ENCODE measurements at places on chromosomes 7 and 10.

DNA sequence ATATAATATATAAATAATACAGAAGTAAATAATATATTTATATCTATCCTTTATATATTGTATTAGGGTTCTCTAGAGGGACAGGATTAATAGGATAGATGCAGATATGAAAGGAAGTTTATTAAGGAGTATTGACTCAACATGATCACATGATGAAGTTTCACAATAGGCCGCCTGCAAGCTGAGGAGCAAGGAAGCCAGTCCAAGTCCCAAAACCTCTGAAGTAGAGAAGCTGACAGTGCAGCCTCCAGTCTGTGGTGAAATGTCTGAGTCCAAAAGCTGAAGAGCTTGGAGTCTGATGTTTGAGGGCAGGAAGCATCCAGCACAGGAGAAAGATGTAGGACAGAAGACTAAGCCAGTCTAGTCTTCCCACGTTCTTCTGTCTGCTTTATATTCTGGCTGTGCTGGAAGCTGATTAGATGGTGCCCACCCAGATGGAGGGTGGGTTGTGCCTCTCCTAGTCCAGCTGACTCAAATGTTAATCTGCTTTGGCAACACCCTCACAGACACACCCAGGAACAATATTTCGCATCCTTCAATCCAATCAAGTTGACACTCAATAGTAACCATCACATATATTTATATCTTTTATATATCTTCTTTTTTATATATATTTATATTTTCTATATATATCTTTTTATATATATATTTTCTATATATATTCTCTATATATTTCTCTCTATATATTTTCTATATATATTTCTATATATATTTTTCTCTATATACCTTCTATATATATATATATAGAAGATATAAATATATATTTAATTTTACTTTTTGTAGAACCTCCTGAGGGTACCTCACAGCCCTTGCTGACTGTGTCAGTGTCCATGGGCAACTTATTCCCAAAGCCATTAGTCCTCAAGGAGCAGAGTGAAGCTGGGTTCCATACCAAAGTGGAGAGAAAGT, 24.6 kb upstream of the AKR1B10 start:
- no peak for DNase-seq

- no peak for DNase-seq
Observed at GRCh38 chr7:51027106-51027934, 244.6 kb upstream of the GRB10 start.

DNA sequence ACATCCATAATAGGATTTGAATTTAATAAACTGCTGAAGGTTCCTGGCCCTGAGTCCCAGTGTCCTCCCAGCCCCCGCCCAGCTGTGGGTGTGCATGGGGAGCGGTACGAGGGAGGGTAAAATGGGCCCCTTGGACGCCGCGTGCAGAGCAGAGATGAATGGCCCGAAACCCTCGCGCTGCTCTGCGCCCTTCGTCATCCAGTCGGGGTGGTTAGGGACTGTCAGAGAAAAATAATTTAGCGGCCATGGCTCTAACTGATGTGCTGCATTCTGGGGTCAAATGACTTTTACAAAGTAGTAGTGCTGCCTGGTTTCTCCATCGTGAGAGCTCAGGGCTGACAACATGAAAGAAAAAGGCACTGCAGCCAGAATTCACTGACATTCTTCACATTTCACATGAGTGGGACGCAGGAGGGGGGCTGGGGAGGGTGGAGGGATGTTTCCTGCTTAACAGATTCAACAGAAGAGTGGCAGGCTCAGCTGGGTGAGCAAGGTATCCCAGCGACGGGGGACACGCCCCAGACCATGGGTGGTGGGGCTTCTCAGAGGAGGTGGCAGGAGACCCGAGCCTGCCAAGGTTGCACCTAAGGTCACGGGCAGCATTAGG, 304.5 kb downstream of the WDR37 start:
- no peak for DNase-seq

DNA sequence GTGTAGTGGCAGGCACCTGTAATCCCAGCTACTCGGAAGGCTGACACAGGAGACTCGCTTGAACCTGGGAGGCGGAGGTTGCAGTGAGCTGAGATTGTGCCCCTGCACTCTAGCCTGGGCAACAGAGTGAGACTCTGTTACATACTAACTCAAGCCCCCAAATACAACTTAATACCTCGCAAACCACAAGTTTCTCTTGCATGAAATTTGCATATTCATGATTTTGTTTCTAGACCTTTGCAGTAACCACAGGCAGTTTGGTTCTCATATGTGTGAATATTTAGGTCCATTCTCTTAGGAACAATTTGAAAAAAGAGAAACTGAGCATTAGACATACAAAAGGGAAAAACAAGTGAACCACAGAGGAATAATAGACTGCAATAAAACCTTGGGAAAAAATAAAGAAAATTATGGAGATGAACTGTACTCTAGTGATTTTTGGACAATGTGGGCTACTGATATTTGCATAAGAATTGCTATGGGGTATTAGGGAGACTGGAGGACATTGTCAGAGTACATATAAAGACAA, 77.0 kb downstream of the ZNF277 start:
- DNase-seq, result no peak

DNA sequence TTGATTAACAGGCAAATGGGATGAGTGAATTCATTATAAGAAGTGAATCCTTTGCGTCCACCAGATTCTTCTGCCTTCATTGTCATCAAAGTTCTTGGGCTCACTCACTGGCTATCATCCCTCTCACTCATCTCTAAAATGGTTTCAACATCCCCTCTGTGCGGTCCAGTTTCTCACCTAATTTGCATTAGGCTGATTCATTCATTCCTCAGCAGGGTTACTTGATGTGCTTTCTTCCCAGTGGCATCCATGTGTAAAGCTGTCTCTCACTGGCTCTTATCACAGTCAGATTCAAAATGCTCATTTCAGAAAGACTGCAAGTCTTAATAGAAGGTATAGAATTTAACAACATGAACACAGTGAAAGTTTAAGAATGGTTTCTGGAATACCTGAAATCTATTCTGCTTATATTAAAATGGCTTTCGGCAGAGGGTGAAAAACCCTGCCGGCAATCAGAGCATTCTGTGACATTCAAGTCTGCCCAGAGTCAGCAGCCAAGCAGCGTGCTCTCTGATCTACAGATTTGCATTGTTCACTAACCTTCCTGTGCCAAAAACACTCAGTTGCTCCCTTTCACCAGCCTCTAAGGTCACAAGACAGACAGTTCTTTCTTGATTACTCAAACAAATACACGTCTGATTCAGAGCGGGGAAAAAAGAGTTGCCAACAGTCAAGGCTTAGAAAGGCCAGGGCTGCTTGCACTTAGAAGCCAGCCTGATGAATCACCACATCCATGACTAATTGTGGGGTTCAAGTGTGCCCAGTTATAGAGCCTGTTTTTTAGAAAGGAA, 106.7 kb downstream of the TES start:
- peak; percentile 46 for DNase-seq

GRCh38 chr10:127500127-127500526, 49.0 kb upstream of the NPS start:
- no peak for DNase-seq

- DNase-seq, result no peak
Observed at GRCh38 chr7:110898516-110898915, 192.4 kb upstream of the LRRN3 start.

DNA sequence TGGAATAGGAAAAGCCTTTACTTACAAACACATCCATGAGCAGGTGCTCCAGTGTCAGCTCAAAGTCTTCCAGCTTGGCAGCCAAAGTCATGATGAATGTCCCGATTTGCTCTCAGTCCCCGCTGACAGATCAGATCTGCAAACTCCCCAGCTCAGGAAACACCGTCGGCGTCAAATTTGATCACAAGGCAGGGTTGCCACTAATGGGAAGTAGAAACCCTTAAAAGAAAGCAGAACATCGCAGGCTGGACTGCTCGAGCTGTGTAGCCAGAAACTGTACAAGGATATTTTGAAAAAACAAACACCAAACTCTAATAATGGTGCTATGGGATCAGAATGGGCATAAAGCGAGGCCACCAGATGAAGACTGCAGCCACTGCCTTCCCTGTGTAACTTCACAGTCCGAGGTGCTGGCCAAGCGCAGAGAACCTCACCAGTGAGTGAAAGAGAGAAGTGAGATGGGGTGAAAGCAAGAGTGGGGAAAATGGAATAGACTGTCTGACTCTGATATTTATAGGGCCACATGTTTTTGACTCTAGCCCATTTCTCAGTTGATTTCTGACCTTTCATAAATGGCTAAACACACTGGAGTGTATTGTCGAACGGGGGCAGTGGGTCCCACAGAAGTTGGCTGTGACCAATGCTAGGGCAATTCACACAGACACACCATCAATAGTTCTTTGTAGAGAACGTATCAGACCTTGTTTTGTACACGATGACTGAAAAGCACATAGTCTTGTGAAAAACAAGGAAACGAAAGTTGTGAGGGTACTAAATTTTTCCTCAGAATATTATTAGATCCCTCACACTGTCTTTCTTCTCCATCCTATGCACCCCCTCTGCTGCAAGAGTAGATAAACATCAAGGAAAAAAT, 306.2 kb downstream of the FRMD4A start:
- no peak for DNase-seq

DNA sequence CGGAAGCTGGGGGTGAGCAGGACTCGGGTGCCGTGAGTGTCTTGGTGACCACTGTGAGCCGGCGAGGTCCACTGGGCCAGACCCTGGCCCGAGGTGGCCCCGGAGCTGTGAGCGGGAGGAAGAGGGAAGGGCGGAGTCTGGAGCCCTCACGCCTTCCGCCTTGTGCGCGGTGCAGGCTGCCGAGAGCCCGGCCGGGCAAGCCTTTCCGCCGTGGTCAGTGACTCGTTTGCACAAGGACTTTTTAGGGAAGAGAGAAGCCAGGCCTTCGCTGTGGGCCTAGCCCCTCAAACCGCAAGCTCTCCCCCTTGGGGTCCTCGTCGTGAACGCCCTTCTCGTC, 40.9 kb upstream of the ZNF32 start:
- DNase-seq, result no peak

- no peak for DNase-seq
Observed at GRCh38 chr10:101337836-101338235, 16.1 kb upstream of the BTRC start.

GRCh38 chr7:29457141-29457561, 106.5 kb upstream of the PRR15 start:
- no peak for DNase-seq

DNA sequence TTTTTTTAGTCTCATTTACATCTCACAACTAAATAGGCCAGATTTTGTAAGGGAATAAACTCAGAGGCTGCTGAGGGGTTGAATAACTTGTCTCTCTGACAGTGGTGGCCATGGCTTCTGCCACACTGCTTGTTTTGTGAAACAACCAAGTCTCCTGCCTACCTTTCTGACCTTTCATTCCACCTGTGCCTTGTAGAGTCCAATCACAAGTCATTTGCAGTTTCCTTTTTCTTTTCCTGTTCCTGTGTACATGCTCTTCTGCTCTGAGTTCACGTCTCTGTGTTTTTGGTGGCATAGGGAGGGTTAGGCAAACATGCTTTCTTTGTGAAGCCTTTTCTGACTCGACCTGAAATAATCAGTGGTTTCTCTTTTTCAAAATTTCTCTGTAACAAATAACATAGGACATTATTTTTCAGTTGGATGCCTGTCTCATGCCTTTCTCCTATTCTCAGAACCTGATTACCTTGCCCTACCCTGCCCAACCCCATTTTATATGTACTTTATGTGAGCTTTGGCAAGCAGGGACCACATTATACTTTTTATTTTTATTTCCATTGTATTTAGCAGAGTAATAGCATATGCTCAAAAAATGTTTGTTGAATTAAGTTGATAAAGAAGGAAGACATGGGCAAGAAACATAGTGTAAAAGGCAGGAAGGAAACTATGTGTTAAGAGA, 81.7 kb downstream of the HDAC9 start:
- DNase-seq, result no peak

GRCh38 chr10:123434435-123435039, 231.6 kb upstream of the GPR26 start:
- no peak for DNase-seq

DNA sequence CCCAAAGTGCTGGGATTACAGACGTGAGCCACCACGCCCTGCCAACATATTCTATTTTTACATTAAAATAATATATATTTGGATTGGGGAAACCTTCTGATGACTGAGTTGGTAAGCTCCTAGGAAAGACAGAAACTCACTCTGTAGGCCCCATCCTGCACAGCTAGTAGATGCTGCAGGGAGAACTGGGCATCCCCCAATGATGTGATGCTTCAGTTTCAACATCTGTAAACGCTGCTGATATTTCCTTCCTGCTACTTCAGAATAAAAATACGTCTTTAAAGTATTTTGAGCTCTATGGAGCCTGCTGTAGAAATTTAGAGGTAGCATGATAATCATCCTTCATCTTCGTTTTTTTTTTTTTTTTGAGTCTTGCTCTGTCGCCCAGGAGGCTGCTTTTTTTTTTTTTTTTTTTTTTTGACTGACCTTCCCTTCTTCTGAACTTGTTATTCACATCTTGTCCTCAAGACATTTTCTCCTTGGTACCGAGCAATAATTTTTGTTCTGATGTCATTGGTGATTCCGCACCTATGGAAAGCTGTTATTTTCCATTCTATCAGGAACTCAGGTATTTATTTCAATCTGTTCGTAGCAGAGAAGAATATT, 21.8 kb upstream of the INPP5F start:
- no peak for DNase-seq

GRCh38 chr7:121084748-121085336, 96.3 kb downstream of the CPED1 start:
- DNase-seq, result no peak

GRCh38 chr7:150958062-150958552, 20.0 kb downstream of the KCNH2 start:
- DNase-seq, result no peak

- DNase-seq, result no peak
Observed at GRCh38 chr10:43979551-43979950, 330.9 kb upstream of the ZNF32 start.

DNA sequence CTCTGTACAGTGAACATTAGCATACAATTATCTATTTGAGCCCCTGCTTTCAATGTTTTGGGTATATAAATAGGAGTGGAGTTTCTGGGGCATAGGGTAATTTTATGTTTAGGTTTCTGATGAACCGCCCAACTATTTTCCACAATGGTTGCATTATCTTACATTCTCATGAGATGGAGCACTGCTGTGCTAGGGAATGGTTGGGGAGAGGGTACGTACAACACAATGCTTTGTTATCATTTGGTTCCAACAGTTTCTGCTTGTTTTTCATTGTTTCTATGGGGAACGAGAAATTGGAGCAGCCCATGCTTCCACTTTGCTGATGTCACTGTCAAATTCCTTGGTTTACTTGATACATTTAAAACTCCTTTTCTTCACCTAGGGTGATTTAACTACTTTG, 1115.3 kb downstream of the REEP3 start:
- no peak for DNase-seq

DNA sequence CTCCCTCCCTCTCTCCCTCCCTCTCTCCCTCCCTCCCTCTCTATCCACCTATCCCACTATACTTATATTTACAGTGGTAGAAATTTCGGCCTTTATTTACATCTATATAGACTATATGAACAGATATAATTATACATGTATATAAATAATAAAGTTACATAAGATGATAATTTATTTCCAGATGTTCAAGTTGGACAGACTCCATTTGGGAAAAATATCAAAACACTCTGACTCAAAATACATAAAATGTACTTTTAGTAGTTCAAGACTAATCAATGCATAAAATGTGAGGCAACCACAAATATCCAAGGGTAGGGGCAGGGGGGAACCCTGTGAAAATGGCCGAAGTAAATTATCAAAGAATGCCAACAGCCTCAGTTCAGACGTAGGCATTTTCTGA, 203.0 kb downstream of the FANK1 start:
- no peak for DNase-seq

- no peak for DNase-seq
Observed at GRCh38 chr7:124874644-124875163, 54.9 kb downstream of the POT1 start.
